ENCODE measurements at places on chromosomes 7 and 10.

DNA sequence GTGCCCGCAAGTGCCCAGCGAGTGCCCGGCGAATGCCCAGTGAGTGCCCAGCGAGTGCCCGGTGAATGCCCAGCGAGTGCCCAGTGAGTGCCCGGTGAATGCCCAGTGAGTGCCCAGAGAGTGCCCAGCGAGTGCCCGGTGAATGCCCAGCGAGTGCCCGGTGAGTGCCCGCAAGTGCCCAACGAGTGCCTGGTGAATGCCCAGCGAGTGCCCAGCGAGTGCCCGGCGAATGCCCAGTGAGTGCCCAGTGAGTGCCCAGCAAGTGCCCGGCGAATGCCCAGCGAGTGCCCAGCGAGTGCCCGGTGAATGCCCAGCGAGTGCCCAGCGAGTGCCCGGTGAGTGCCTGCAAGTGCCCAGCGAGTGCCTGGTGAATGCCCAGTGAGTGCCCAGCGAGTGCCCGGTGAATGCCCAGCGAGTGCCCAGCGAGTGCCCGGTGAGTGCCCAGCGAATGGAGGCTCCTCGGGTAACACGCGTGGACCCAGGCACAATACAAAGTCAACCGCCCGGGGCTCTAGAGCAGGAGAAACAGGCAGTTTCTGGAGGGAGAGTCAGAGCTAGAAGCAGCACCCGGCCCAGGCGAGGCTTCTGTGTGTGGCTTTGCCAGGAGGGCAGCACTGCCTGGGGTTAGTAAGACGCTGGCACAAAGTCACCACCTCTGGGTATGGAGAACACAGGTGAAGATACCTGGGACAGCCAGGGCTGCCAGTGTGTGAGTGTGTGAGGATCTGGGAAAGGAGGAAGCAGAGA, 38.2 kb upstream of the CFAP46 start:
- DNase-seq, result no peak

DNA sequence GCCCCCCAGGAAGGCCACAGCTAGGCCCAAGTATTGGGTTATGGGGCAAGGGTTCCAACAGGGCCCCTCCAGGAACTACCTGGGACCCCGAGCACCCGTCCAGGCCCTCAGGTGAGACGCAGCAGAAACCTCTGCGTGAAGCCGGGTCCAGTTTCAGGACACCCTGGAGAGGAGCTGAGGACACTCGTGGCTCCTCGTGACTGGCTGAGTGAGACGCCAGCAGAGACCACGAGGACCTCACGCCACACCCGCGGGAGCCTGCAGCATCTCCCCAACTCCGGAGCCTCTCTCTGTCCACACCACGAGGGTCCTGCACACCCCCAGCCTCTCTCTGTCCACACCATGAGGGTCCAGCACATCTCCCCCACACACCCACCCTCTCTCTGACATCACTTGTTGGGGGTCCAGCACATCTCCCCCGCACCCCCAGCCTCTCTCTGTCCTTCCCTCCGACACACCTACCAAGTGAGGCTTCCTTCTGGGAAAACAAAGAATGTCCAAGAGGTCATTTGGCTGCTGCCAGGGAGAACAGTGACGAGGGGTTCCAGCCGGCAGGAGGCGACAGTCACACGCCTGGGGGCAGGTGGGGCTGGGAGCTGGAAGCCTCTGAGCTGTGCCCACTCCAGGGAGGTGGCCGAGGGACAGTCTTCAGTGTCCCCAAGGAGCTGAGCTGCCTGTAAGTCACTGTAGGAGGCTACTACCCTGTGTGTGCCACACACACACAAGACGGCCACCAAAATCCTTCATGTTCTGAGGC, 46.1 kb upstream of the PPP2R2D start:
- no peak for DNase-seq

DNA sequence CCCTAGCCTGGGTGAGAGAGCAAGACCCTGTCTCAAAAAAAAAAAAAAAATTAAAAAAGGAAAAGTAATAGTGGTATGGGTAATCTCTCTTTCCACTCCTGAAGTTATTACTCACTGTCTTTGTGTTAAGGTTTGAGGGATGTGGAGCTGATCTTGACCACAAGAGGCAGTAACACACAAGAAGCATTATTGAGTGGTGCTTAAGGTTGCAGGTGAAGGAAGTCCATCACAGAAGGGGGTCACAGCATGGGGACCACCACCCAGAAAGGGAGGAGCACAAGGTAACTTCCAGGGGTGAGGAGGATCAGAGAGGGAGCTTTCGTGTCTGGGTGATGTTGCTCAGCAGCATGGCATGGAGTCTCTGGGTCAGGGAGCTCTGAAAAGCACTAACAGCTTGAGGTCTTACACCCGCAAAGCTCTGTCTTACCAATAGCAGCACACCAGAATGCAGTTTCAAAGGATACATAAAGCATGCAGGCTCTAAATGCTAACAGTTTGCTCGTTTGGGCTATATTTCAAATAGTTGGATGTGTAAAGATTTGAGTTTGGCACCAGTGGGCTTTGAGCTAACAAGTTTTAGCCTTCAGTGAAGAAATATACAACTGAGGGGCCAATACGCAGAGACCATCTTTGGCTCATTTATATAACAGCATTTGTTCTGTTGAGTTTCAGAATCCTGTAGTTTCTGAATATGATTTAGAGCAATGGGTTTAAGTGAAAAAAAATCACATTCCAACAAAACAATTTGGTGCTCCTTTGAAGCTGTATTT, 100.4 kb upstream of the DNAJC1 start:
- peak; percentile 1 for DNase-seq

DNA sequence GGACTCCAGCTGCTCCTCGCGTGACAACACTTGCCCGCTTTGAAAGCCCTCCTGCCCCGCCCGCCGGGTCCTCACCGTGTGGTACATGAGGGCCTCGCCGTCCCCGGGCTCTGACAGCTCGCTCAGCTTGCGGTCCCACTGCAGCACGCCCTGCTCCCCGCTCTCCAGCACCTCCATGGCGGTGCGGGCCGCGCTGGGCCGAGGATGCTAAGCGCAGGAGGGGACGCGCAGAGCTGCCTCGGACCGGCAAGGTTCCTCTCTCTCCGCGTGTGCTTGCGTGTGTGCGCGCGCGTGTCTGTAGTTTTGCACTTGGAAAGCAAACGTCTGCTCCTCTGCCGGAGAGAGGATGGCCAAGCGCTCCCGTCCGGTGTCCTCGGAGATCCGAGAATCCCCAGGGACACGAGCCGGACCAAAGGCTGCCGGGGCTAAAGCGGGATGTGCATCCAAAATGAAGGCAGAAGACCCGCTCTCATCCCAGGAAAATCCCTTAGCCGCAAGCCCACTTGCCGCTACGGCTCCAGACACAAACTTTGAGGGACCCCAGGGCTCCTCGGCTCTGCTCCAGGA, at the start of gene CREB3L2:
CREB3L2 (minus strand) TSS at position 558 of the 567 bp plus-strand sequence; CDS start at position 177, 381 bp downstream.
- peak; percentile 80 for DNase-seq

DNA sequence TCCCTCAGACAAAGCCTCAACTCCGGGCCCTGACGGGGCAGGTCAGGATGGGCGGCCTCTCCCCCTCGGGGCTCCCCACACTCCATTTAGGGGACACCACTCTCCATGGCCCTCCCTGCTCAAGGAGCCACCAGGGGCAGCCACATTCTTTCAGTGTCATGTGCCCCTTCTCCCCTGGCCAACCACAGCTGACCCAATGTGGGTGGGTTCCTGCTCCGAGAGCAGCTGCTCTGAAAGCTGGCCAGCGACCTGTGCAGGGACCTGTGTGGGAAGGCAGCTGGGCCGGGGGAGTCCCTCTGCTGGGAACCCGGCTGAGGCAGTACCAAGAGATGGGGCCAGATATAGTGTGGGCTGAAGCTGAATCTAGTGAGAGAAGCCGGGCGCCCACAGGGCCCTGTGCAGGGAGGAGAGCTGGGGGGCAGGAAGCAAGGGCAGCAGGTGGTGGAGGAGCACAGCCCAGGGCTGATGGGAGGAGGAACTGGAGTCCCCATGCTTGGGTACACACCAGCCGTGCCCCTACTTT, 40.6 kb upstream of the NPFFR1 start:
- DNase-seq, result no peak

- peak; percentile 94 for DNase-seq
Observed at GRCh38 chr7:130838738-130839137, 104.7 kb upstream of the KLF14 start.

DNA sequence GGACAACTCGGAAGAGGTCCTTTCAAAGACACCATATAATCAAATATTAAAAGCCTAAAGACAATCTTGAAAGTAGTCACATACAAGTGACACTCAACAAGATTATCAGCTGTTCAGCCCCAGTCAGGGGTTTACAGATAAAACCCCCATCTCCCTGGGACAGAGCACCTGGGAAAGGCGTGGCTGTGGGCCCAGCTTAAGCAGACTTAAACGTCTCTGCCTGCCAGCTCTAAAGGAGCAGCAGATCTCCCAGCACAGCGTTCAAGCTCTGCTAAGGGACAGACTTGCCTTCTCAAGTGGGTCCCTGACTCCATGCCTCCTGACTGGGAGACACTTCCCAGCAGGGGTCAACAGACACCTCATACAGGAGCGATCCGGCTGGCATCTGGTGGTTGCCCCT, 18.0 kb downstream of the CDCA7L start:
- no peak for DNase-seq

- peak; percentile 92 for DNase-seq
Observed at GRCh38 chr10:89915021-89915420, 213.6 kb downstream of the KIF20B start.

- DNase-seq, result no peak
Observed at GRCh38 chr10:91103384-91104192, 116.9 kb upstream of the PCGF5 start.

DNA sequence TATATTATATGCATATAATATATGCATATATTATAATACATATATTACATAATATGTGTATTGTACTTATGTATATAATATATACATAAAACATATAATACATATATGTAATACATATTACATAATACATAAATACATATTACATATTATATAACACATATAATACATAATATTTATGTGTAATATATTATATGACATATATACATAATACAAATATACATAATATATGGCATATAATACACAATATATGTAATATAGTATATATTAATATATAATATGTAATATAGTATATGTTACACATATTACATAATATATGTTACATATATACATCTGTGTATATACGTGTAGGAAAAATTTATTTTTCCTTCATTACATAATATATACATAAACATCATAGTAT, 63.4 kb downstream of the SGMS1 start:
- DNase-seq, result no peak

DNA sequence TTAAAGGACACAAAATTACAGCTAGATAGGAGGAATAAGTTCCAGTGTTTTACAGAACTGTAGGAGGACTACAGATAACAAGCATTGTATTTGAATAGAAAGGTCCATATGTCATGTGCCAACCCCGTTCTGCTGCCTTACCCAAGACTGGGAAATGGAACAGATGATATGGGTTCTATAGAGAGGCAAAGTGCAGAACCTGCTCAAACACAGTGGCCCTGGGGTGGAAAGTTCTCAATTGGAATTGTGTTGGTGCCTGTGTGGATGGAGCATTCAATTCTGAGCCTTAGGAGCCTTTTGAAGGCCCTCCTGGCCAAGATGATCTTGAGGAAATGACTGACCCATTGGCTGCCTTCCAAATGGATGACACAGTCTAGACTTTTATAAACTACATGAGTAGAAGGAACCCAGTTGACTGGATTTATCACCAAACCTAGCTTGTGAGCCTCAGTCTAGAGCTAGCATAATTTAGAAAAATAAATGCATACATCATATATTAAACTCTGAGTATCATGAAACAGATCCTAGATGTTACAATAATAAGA, 4.1 kb upstream of the PRSS1 start:
- DNase-seq, result peak; percentile 53

DNA sequence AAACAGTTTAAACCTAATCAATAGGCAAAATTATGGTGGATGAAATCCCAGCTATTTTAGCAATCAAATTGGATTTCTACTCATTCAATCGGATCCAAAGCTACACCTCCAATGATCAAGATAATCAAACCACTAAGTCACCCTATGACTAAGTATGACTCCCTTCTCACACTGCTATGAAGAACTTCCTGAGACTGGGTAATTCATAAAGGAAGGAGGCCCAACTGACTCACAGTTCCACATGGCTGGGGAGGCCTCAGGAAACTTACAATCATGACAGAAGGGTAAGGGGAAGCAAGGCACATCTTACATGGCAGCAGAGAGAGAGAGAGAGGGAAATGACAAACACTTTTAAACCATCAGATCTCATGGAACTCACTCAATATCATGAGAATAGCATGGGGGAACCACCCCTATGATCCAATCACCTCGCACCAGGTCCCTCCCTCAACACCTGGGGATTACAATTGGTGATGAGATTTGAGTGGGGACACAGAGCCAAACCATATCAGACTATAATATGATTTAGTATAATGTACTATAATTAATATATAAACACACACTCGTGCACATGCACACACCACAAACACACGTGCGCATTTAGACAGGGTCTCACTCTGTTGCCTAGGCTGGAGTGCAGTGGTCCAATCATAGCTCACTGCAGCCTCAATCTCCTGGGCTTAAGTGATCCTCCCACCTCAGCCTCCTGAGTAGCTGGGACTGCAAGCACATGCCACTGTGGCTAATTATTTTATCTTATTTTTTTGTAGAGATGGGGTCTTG, 213.6 kb upstream of the FOXK1 start:
- DNase-seq, result no peak

DNA sequence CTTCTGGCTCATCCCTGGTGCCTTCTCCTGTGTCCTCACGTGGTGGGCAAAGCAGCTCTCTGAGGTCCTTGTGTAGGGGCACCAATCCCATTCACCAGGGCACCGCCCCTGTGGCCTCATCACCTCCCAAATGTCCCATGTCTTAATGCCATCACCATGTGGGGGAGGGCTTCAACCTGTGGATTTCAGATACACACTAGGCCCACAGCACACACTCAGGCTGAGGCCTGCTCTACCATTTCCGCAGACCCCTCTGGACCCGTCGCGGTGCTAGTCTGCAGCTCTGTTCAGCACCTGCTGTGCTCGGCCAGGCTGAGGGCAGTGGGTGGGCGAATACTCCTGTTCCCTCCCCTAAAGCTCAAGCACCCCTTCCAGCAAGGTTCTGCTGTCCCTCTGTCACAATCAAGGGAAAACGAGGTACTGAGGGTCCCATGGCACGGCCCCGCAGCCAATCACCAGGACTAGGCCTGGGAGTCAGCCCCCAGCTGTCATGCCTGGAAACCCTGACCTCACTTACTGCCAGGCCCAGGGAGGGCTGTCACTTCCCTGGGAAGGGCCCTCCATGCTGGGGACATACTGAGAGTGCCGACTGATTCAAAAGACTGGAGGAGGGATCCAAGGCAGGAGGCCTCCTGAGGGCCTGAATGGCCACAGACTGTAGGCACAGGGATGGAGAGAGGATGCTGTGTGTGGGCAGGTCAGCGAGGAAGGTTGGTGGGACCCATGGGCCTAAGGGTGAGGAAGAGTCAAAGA, 123.8 kb upstream of the RET start:
- DNase-seq, result no peak

DNA sequence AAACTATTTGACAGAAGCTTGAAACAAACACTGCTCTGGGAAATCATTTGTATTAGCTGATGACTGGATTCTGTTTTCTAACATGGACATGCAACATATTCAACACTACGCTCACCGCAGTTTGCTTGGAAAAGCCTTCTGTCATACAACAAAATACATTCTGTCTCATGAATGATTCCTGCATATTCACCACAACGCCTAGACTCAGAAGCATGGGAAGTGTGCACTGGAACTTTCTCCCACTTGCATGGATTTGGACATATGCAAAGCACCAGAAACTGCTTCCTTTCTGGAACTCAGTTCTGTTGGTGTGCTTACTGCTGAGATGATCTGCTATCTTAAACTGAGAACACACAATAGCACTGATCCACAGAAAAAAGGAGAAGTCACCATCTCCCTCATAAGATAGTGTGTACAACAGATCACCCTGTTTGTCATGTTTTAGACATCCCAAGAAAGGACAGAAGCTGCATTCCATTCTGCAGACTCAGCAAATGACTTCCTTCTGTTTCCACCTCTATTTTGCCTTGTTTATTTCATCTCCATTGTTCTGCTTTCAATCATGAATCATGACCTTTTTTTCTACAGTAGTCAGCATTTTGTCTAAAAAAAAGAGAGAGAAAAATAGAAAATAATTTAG, 115.8 kb downstream of the HTR7 start:
- peak; percentile 88 for DNase-seq

All from M059J (cell line).